ENCODE measurements at places on chromosomes 5 and 9.

DNA sequence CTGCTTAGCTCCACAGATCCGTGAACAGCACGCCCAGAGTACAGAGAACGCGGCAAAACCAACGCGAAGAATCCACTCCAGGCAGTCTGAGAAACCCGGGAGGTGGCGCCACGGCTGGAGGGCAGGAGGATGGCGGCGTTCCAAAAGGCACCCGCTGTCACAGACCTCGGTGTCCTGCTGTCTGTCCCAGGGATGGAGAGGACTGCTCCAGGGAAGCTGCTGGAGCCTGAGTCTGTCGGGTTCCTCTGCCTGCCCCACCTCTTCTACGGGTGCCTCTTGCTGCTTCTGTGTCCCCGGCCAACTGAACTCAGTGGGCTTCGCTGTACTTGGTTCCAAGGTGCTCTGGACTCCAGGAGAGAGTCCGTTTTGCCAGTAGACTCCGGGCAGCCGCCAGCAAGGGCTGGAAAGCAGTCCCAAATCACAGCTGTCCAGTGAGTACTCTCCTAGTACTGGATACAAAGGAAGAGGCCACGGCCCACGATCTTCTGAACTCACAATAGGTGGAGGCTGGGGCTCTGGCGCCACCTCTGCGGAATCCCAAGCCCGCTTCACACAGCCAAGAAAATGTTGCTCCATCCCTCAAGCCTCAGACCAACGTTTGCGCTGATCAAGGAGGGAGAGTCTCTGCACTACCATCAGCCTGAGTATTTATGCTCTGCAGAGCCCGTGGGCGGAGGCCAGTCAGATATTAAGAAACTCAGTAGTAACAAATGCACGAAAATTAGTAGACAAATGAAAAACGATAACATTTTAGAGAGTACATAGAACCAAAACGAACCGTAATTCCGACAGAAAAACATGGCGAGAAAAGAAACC lies 440 bp downstream of the ANXA2R start:
- no peak for DNase-seq

DNA sequence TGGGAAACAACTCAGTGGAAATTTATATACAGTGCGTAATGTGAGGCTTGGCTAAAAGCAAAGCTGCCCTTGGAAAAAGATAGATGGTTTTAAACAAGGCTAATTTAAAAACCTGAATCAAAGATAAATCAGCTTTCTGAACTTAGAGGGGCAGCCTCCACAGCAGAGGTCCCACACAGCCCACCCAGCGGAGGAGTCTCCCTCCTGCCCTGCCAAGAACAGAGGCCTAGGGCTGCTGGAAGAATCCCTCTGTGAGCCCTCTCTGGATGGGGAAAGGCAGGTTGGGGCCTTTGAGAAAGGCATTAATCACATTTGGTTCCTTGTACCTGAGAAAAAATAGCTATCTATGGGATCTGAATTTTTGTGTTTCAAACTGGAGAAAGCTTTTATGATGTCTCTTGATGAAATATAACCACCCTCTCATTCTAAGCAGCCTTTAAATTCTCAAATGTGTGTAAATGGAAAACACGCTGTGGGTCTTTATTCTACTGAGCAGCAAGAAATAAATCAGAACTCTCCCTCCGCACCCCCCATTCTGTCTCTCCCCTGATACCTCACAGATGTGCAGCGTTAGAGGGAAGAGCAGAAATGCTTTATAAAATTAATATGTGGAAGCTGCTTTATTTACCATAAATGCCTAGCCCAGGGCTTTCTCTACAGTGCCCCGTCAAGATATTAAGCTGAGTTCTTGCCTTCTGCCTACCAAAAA lies 329.2 kb downstream of the EFNA5 start:
- no peak for DNase-seq

GRCh38 chr5:62650197-62650596 lies 71.6 kb downstream of the LRRC70 start:
- no peak for DNase-seq

- DNase-seq, result no peak
These were observed 163.6 kb downstream of the LRRC70 start for GRCh38 chr5:62742207-62742606.
